ENCODE measurements at places on chromosomes 7 and 10. TPM values are rescaled to one million over a fixed set of nuclear protein-coding genes. Genes with fewer than 3 reads are reported as not detected.

NPSR1 gene
- total RNA-seq = not detected

NPY4R2 gene
- total RNA-seq = not detected

JCAD gene
- 50.6 TPM for total RNA-seq

AOAH gene
- total RNA-seq = 0.51 TPM
